HEK293T (cell line): ENCODE measurements at places on chromosomes 5 and 9.

DNA sequence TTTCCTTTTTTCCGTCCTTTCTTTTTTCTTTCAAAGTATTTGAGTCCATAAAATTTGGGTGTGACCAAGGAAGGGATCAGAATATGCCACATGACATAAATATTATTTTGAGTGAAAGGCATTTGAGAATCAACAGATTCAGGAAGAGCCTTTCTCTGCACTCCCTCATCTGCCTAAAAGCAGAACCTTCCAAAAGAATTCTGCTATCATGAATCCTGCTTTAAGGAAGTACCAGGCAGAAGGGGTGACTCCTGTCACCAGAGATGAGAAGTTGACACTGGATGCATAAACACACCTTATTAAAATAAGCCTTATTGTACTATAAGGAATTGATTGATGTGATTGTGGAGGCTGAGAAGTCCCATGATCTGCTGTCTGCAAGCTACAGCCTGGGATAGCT lies 196.7 kb downstream of the SREK1 start:
- no peak for DNase-seq

GRCh38 chr9:86788456-86788855 lies 158.8 kb downstream of the GAS1 start:
- no peak for DNase-seq

DNA sequence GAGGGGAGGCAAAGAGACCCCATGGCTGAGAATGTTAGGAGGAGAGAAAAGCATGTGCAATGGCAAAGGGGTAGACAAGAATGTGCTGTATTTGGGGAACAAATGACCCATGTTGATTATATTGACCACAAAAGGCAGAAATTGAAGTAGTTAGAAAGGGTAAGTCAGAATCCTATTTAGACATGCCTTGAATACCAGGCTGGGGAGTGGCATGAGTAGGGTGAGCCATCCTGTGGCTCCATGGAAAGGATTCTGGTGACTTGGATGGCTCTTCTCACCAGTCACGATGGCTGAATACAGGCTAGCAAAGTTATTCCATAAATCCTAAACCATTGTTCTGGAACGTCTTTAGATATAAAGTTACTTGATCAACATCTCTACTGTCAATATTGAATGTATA lies 73.4 kb upstream of the MEF2C start:
- DNase-seq = no peak

DNA sequence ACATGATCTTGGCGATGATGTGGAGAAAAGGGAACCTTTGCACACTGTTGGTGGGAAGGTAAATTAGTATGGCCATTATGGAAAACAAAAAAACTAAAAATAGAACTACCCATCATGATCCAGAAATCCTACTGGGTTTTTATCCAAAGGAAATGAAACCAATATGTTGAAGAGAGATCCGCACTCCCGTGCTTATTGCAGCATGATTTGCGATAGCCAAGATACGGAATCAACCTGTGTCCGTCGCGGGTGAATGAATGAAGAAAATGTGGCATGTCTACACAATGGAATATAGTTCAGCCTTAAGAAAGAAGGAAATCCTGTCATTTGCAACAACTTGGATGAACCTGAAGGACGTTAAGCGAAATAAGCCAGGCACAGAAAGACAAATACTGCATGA lies 84.5 kb downstream of the TTLL11 start:
- no peak for DNase-seq

- no peak for DNase-seq
These were observed 13.9 kb upstream of the HAND1 start for GRCh38 chr5:154491941-154492340.

GRCh38 chr9:89986190-89986589 lies 381.4 kb downstream of the GADD45G start:
- DNase-seq = no peak

DNA sequence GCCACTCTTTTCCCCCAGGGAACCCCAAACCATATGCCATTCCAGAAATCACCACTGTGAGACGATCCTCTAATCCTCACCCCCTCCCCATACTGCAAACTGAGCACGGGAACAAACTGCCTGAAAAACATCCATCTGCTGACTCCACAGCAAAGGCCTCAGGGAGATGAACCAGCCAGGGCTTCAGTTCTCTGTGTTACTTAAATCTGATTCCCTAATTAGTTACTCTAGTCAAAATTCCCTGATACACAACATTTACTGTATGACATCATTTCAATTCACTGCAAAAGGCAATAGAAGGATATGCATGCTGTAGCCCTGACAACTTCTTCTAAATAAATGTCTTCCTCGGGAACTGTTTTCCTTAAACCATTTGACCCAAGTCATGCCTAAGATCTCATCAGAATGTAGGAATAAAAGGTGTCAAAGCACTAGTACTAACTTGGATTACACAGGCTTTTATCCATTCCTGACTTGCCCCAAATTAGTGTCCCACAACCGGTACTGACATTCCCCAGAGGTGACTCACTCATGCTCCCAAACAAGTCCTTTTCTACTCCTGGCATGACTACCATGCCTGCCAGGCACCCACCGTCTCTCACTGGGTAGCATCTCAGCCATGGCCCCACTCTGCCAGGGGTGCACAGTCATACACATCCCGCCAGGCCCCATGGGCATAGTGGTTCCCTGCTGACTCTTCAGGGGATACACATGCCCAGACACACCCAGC lies 35.0 kb downstream of the MTX3 start:
- no peak for DNase-seq

GRCh38 chr9:137499858-137500661 lies 40.9 kb upstream of the NSMF start:
- DNase-seq = no peak

DNA sequence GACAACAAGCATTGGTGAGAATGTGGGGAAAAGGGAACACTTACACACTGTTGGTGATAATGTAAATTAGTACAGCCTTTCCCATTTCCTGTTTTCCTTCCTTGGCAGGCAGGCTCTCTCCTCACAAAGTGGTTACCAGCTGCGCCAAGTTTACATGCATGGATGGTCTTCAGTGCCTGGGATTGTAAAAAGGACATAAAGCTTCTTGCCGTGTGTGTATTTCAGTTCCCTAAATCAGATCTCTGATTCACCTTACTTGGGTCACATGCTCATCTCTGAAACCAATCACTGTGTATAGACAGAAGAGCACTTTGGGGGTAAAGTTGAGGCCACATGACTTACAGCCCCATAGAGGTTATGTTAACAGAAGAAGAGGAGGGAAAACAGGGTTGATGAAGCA lies 92.8 kb downstream of the CAVIN4 start:
- no peak for DNase-seq

- no peak for DNase-seq
These were observed 150.1 kb upstream of the MPDZ start for GRCh38 chr9:13429301-13430190.

GRCh38 chr9:18393340-18394130 lies 80.4 kb upstream of the ADAMTSL1 start:
- peak; percentile 32 for DNase-seq

GRCh38 chr9:27771803-27772545 lies 198.7 kb upstream of the C9orf72 start:
- no peak for DNase-seq

GRCh38 chr9:85516455-85516854 lies 225.3 kb downstream of the AGTPBP1 start:
- DNase-seq = no peak

DNA sequence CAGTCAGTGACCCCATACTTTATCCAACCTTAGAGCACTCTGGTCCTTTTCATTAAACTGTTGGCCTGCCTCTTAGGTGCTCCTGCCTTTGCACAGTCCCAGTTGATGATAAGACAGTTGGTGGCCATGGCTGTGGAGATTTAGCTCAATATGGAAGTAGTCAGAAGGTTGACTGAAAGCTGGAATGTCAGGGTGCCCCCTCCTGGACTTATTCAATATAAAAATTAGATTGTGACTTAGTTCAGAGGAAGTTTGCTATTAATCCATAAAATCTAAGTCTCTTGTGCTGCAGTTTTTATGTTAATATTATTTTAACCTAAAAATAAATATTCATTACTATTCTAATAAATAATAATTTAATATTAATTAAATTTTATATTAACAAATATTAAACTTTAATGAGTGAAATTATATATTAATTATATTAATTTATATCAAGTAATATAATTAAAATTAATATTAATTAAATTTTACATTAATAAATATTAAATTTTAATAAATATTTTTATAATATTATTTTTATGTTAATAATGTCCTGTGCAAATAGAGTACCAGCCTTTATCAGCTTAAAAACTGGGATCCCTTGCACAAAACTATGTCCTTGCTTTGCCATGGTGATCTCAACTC lies 77.7 kb upstream of the ADAMTSL1 start:
- peak; percentile 33 for DNase-seq

DNA sequence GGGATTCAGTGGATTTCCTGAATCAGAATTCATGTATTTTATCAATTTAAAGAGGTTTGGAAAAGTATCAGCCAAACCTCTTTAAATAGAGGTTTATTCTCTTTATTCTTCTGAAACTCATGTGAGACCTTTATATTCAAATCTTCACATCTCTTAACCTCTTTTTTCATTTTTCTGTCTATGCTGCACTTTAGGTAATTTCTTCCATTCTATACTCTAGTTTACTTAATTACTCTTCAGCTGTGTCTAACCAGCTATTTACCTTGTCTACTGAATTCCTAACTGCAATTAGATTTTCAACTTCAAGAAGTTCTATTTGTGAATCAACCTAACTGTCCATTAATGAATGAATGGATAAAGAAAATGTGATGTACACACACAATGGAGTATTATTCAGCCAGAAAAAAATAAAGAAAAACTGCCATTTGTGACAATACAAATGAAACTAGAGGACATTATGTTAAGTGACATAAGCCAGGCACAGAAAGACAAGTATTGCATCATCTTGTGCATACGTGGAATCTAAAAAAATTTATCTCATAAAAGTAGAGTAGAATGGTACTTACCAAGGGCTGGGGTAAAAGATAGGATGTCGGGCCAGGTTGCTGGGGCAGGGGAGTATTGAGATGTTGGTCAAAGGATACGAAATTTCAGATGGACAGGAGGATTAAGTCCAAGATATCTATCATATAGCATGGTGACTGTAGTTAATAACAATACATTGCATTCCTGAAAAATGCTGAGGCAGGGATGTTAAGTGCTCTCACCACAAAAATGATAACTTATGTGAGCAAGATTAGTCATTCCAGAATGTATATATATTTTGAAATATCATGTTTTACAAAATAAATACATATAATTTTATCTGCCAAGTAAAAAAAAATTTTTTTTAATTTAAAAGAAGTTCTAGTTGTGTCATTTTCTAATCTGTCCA lies 129.5 kb upstream of the LRRTM2 start:
- no peak for DNase-seq

DNA sequence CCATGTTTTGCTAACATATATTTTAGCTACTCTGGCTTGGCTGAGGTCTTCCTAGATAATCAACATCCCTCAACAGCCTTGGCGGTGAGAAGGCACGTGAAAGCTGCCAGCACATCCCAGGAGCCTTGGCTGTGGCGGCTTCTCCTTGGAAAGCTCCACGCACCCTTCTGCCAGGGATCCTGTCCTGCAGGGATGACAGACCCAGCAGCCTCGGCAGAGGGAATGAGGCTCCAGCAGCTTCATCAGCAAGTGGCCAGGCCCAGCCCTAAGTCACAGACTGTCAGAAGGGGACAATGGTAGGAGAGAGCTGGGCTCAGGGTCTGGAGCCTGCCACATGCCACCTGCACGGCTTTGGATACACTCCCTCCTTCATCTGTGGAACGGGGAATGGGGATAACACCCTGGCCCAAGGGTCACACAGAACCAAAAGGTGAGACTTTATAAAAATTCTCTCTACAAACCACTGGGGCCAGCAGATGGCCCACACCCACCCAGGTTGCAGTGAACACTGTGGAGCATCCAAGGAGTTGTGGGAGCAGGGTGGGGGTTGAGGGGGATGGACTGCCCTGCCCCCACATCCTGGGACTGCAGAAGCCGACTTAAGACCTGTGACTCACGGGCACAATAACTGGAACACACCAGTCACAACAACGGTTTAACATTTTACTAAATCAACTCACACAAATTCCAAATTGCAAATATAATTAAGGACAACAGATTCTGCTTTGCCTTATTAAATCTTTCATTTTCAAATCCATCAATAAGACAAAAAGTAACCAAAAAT lies 65.1 kb downstream of the MACROH2A1 start:
- no peak for DNase-seq

DNA sequence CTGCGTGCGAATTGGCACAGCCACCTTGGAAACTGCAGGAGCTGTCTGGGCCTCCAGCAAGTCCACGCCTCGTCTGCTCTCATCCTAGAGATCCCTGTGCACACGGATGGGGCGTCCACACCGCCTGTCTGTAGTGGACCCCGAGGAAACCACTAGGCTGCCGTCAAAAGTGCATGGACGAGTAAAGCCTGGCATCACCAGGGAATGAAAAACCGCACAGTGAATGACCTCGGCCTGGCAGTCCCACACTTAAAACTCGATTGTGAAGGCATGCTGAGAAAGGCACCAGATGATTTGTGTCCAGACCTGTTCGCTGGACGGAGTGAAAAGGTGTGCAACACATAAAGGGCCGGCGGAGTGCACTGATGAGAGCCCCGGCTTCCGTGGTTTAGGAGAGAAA lies 50.8 kb downstream of the MRPL36 start:
- no peak for DNase-seq

- no peak for DNase-seq
These were observed 16.7 kb downstream of the CXXC5 start for GRCh38 chr5:139664727-139665351.

DNA sequence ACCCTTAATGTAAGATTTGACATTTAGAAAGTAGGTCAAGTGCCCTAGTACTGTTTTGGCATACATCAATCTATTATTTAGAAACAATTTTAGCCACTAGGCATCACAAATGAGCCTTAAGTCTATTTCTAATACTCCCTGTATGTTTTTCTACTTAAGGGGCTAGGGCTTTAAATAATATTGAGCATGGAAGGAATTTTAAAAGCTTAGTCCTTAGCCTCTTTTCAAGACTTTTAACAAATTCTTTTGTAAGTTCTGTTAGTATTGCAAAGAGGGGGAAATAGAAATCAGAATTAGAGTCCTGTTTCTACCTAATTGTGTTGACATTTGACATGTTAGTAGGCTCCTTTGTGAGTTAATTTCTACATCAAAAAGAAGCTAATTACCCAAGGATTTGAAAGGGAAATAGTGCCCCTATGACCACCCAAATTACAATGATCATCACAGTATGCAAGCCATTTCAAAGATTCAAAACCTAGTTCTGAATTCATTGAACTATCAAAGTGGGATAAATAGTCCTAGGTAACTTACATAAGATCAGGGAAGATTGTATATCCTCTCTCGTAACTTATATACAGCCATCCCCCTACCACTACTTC lies 647.8 kb upstream of the ACO1 start:
- DNase-seq = no peak

- DNase-seq = no peak
These were observed 3.0 kb upstream of the ENTPD2 start for GRCh38 chr9:137056739-137057415.

GRCh38 chr5:181047921-181048320 lies 7.9 kb downstream of the BTNL9 start:
- DNase-seq = no peak

GRCh38 chr5:93236807-93237421 lies 344.1 kb downstream of the NR2F1-AS1 start:
- no peak for DNase-seq

DNA sequence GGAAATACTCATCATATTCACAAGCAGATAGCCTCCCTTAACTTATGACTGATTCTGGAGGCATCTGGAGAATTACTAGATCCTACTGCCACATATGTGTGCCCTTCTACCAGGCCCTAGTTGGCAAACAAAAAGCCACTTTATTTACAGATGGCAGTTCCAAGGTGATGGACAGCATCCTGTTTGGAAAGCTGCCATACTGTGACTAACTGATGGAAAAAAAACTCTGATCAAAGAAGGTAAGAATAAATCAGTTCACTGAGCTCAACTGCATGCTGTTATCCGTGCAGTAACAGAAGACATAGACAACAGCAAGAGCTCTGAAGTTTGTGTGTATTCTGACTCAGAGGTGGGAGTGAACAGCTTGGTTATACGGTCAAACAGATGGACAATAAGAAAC lies 279.8 kb upstream of the POU5F2 start:
- no peak for DNase-seq
